Stimulated activated CD4-positive, alpha-beta T cell treated with anti-CD3 and anti-CD28 coated beads, Interleukin-4, amount 100 ng/mL, for 4 hours (primary cell): ENCODE measurements at places on chromosomes 13 and 19.

DNA sequence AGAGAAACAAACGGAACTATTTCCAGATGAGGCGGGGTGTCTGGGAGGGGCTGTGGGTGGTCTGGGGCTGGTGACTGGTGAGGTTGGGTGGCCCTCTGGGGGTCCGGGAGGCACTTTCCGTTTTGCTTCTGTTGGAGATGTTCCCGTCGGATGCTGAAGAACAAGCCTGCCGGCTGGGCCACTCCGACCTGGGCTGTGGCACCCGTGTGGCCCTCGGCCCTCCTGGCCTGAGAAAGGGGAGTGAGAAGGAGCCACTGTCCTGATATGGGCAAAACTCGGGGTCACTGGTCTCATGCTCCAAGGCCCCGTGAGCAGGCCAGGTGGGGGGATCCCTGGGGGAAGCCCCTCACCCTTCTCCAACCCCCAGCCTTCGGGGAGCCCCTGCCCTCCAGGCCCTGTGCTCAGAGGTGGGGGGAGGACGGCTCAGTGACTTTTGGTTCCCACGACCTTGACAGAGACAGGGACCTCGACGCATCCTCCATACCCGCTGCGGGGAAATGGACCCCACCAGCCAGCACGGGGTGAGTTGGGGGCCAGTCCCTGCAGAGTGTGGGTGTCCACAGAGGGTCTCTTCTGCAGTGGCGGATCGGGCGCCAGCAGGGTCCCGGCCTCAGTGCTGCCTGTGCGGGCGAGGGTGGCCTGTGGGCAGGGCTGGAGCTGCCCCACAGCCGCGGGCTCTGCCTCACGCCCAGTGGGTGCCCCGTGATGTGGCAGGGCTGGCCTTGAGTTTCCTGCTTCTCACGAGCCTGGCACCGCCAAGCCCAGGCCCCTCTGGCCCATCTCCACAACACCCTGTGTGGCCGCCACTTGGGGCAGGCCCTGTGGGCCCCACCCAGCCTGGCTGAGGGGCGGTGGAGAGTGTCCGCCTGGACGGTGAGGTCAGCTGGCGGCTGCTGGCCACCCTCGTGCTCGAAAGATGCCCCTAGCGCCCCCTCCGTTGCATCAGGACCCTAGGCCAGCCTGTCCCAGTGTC lies 4.4 kb upstream of the TBXA2R start:
- no peak for DNase-seq

- DNase-seq, result no peak
These were observed 104.5 kb downstream of the URI1 start for GRCh38 chr19:30046522-30046921.

DNA sequence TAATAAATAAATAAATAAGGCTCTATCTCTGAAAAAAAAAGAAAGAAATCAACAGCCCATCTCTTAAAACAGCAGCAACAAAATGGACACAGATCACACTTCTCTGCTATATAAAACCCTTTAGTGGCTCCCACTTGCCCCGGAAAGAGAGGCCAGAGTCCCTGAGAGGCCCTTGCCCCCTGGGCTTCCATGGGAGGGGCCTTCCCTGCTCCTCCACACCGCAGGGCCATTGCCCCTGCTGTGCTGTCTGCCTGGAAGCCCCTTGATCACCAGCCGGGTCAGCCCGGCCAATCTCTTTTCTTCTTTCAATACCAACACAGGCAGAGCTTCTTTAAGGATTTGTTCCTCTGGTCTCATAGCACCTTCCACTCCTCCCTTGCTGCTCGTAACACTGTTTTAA lies 171.1 kb downstream of the URI1 start:
- no peak for DNase-seq

GRCh38 chr13:112118451-112119064 lies 51.6 kb downstream of the SOX1 start:
- no peak for DNase-seq

DNA sequence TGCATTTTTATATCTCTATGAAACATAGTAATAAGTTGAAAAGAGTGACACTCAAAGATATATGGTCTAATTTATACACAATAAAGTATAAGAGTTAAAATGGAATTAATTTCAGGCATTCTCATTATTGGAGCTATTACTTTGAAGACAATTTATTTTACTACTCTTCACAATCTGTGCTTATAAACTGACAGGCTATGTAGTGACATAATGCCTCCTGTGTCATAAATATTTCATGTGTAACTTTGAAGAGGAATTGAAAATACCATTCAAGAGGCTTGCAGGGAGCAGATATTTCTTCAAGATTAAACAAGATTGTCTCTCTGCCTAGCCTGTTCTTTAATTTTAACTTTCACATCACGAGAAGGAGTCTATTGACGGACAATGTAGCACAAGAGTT lies 1881.5 kb upstream of the PCDH20 start:
- DNase-seq, result no peak

- no peak for DNase-seq
These were observed 181.1 kb downstream of the FGF14 start for GRCh38 chr13:102220681-102221228.
